Neural crest cell (in vitro differentiated cells): ENCODE measurements at places on chromosomes 1 and 21.

GRCh38 chr21:37868446-37869295 lies 47.6 kb downstream of the KCNJ6 start:
- H3K4me1 ChIP-seq: no peaks in the 10 kb centered on the region
- no peaks in the 10 kb centered on the region for H3K36me3 ChIP-seq
- no peak overlapping the region for H3K27ac ChIP-seq
- no peaks in the 10 kb centered on the region for H3K27me3 ChIP-seq

GRCh38 chr1:111399792-111400610 lies 27.5 kb downstream of the OVGP1 start:
- H3K27ac ChIP-seq: no peak overlapping the region
- no peaks in the 10 kb centered on the region for H3K36me3 ChIP-seq
- H3K27me3 ChIP-seq: peaks cover 57% of the 10 kb centered on the region
- H3K4me3 ChIP-seq: no peak overlapping the region
- peak; percentile 66 for DNase-seq

- H3K27me3 ChIP-seq: no peaks in the 10 kb centered on the region
Measured at GRCh38 chr1:238898856-238899255, 487.5 kb upstream of the CHRM3 start.

DNA sequence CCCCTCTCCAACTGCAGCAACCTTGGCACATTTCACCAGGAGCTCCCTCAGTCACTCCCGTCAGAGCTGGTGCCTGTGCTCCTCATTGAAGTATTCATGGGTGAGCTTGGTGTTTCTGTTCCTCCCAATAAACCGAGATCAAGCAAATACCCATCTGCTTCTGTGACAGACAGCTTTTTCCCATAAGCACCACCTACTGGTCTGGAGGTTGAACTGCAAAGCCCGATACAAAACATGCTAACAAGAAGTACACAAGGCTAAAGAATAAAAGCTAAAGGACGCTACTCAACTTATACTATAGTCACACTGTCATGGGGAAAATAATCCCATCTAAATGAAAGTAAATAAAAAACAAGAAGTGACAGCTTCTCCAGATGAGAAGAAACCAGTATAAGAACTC lies 111.9 kb upstream of the C21orf91 start:
- H3K4me1 ChIP-seq: no peaks in the 10 kb centered on the region
- H3K36me3 ChIP-seq: no peaks in the 10 kb centered on the region
- H3K27ac ChIP-seq: no peak overlapping the region
- no peak for DNase-seq

DNA sequence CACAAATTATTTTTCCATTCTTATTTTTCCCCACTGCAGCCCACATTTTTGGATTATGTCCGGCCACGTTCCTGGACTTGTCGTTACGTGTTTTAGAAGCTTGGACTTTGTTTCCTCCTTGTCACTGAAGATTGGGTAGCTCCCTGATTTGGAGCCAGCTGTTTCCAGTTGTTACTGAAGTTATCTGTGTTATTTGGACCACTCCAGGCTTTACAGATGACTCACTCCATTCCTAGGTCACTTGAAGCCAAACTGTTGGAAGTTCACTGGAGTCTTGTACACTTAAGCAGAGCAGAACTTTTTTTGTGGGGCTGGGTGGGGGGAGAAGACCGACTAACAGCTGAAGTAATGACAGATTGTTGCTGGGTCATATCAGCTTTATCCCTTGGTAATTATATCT lies 12.2 kb upstream of the AXDND1 start:
- H3K4me1 ChIP-seq: no peaks in the 10 kb centered on the region
- H3K36me3 ChIP-seq: peaks cover 7% of the 10 kb centered on the region

DNA sequence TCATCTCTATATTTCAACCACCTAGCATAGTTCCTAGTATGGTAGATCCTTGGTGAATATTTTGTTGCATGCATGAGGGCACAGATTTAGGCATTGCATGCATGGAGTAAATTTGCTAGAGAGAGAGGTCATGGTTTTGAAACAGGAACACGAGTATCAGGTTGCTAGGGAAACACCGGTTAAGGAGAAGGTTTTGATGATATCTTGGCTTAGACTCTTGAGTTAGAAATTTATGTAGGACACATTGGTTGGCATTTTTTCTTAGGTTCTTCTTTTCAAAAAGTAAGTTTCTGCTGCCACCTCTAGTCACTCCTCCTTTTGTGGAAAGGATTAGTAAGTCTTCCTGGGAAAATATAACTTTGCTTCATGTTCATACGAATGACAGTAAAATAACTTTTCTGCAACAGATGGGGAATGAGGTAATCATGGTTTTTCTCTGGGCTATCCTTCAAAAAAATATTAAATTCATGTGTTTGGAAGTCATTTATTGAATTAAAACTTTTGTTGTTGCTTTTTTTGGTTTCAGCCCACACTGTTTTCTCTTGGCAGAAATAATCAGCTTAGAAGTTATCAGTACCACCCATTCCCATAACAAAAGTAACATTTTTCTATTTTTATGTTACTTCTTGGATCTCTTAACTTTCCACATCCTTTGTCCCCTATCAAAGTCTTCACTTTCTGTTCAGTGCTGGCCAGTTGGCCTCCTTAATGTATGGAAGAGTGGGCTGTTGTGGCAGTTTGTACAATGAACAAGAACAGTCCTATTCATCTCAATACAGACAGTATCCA lies 97.3 kb downstream of the PLA2G4A start:
- peaks cover 10% of the 10 kb centered on the region for H3K36me3 ChIP-seq
- H3K27ac ChIP-seq: no peak overlapping the region
- H3K4me1 ChIP-seq: peaks cover 16% of the 10 kb centered on the region
- H3K4me3 ChIP-seq: no peak overlapping the region

- no peak within 1 kb of the TSS for H3K27ac ChIP-seq
- H3K36me3 ChIP-seq: no peaks in the 10 kb centered on the region
- H3K4me3 ChIP-seq: peak within 1 kb of the TSS; percentile 73
- peak; percentile 25 for DNase-seq
Measured at GRCh38 chr1:207910591-207911354, at the start of gene CD34. CD34 (minus strand) TSS chr1:207911125; CDS start chr1:207911080, 45 bp downstream.

DNA sequence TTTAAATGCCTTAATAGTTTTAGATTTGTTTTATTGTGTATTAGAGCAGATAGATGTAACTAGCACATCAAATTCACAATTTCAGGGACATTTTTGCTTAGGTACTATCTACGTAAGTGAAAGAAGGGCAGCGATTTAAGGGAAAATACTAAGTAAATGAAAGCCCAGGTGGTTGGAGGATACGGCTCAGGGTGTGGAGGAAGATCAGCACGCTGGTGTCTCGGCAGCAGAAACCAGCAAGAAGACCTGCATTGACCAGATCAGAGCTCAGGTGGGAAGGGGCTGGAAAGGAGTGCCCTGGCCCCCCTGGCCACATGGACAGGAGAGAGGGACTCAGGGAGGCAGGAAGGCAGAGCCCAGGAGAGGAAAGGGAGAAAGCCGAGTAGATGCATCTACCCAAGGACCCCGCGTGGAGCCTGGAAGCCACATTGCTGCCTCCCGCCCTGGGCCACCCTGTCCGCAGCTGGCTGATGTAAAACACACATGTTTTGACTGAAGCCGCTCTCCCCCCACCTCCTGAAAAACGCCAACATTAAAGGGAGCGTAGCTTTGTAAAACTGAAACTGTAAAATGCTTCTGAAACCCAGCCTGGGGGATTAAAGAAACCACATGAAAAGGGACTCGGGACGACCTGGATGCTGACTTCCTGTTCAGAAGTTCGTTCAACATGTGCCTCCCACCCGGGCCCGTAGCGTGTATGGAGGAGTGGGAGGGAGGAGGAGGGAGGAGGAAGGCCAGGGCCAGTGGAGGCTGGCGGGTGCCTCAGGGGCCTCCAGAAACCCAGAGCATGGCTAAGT lies 72.6 kb upstream of the TARDBP start:
- no peaks in the 10 kb centered on the region for H3K36me3 ChIP-seq
- H3K4me1 ChIP-seq: peaks cover 21% of the 10 kb centered on the region
- peaks cover 38% of the 10 kb centered on the region for H3K27me3 ChIP-seq

GRCh38 chr1:64917328-64917861 lies 49.0 kb downstream of the JAK1 start:
- H3K27ac ChIP-seq: peak overlapping the region; percentile 39
- no peak overlapping the region for H3K4me3 ChIP-seq
- DNase-seq: no peak
- H3K36me3 ChIP-seq: no peaks in the 10 kb centered on the region
- peaks cover 5% of the 10 kb centered on the region for H3K4me1 ChIP-seq

GRCh38 chr1:97433094-97433823 lies 487.6 kb downstream of the DPYD start:
- no peaks in the 10 kb centered on the region for H3K4me1 ChIP-seq
- no peak for DNase-seq
- no peaks in the 10 kb centered on the region for H3K36me3 ChIP-seq
- peaks cover 82% of the 10 kb centered on the region for H3K27me3 ChIP-seq

DNA sequence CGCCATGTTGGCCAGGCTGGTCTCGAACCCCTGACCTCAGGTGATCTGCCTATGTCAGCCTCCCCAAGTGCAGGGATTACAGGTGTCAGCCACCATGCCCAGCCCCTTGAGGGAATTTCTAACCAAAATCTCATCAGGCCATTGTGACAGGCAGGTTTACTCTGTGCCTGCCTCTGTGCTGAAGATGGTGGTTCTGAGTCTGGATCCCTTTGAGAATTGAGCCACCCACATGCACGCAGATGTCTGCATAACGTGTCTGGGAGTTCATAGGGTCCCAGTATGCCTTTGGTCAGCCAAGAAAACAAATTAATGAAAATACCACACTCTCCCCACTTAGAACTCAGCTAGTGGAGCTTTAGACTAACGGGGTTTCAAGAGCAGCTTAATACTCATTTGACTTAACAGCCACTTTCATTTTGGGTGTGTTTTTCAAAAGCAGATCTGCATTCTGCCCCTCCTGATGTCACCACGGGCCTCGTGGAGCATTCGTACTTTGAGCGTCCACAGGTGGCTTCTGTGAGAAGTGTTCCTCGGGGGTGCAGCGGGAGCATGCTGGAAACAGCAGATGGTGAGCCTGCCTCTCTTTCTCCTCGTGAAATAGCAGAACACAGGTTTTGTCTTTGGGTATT lies 45.3 kb downstream of the DIP2A start:
- H3K4me3 ChIP-seq: no peak overlapping the region
- peaks cover 10% of the 10 kb centered on the region for H3K36me3 ChIP-seq
- H3K4me1 ChIP-seq: no peaks in the 10 kb centered on the region
- H3K27me3 ChIP-seq: no peaks in the 10 kb centered on the region
- H3K27ac ChIP-seq: no peak overlapping the region

DNA sequence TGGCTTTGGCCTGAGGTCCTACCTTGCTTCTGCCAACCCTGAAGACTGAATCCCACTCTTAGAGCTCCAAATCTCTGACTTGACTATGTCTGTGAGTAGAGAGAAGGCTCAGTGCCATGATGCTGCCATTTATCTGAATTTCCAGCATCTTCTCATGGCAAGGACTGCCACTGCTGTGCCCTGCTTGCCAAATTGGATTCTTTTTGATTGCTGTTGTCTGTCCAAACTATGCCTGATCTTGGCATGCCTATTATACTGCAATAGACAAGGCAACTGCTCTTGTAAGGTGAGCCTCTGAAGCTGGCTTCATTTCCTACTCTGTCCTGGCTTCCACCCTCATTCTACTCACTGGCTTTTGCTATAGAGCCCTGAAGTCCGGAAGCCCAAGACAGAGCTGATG lies 210.2 kb downstream of the SLC44A5 start:
- peaks cover 6% of the 10 kb centered on the region for H3K4me1 ChIP-seq
- no peak overlapping the region for H3K4me3 ChIP-seq
- H3K27ac ChIP-seq: no peak overlapping the region
- DNase-seq: no peak

DNA sequence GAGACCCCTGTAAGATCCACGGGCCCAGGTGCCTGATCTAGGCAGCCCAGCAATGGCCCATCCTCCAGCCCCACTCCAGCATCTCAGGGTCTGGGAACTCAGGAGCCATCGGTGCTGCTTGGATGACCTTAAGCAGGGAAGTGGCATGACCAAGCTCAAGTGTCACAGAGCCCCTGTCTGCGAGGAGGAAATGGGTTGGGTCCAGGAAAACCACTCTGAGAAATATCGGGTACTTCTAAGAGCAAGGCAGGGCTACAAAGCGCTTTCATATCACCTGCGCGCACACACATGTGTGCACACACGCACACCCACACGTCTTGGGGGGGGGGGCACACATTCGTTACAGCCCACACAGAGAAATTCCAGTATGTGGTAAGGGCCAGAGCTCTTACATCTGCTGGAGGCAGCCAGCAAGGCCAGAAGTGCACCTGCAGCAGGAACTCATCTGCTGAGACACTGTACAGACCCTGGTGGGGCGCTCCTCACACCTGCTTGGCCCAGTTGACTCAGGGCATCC lies 32.6 kb upstream of the SPOCD1 start:
- DNase-seq: no peak
- no peak overlapping the region for H3K27ac ChIP-seq
- no peaks in the 10 kb centered on the region for H3K27me3 ChIP-seq
- H3K36me3 ChIP-seq: no peaks in the 10 kb centered on the region
- H3K4me3 ChIP-seq: no peak overlapping the region
- no peaks in the 10 kb centered on the region for H3K4me1 ChIP-seq

- no peak overlapping the region for H3K4me3 ChIP-seq
- no peaks in the 10 kb centered on the region for H3K36me3 ChIP-seq
- no peaks in the 10 kb centered on the region for H3K4me1 ChIP-seq
- H3K27me3 ChIP-seq: no peaks in the 10 kb centered on the region
Measured at GRCh38 chr1:43222879-43223278, 46.9 kb upstream of the TMEM125 start.

- H3K27ac ChIP-seq: no peak overlapping the region
- H3K27me3 ChIP-seq: peaks cover 15% of the 10 kb centered on the region
- DNase-seq: no peak
- no peaks in the 10 kb centered on the region for H3K36me3 ChIP-seq
- no peaks in the 10 kb centered on the region for H3K4me1 ChIP-seq
- H3K4me3 ChIP-seq: no peak overlapping the region
Measured at GRCh38 chr1:182473556-182473955, 23.6 kb downstream of the RGSL1 start.

DNA sequence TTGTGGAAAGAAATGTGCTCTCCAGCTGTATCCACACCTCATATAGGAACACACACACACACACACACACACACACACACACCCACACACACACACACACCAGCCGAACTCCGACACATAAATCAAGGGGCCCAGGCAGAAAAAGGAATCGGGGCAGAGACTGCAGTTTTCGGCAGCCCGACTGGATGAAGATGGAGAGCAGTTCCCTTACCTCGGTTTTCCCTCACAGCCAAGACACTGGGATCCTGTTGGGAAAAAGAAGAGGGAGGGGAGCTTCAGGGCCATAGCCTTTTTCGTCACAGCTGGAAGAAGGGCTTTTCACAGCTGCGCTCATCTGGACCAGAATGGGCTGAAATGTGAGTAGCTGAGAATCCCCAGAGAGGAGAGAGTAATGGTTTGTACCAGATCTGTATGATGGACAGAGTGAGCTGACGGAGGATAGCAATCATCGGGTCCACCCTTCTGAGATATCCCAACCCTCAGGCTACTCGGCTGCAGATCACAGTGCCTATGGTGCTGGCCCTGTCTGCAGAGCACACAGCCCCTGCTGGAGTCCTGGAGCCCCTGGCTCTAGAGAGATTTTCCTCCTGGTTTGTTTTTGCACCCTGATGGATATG lies 37.7 kb downstream of the PIK3C2B start:
- H3K36me3 ChIP-seq: peaks cover 29% of the 10 kb centered on the region
- DNase-seq: no peak
- peak overlapping the region; percentile 59 for H3K4me3 ChIP-seq
- peaks cover 57% of the 10 kb centered on the region for H3K4me1 ChIP-seq

GRCh38 chr1:87683196-87683956 lies 354.7 kb downstream of the LMO4 start:
- peaks cover 44% of the 10 kb centered on the region for H3K4me1 ChIP-seq
- no peaks in the 10 kb centered on the region for H3K27me3 ChIP-seq
- H3K4me3 ChIP-seq: no peak overlapping the region
- H3K27ac ChIP-seq: no peak overlapping the region

GRCh38 chr1:30375156-30375555 lies 348.2 kb downstream of the MATN1 start:
- H3K27me3 ChIP-seq: no peaks in the 10 kb centered on the region
- H3K4me1 ChIP-seq: peaks cover 14% of the 10 kb centered on the region
- H3K36me3 ChIP-seq: no peaks in the 10 kb centered on the region
- no peak overlapping the region for H3K27ac ChIP-seq

- H3K4me3 ChIP-seq: no peak overlapping the region
- no peak for DNase-seq
- no peaks in the 10 kb centered on the region for H3K4me1 ChIP-seq
Measured at GRCh38 chr1:193662030-193662429, 475.6 kb upstream of the B3GALT2 start.
